ENCODE measurements at places on chromosomes 4 and X.

- DNase-seq, result no peak
Measured at GRCh38 chr4:57430726-57431125, 320.5 kb upstream of the IGFBP7 start.

- no peak for DNase-seq
Measured at GRCh38 chr4:16597845-16598596, 300.4 kb downstream of the LDB2 start.

- no peak for DNase-seq
Measured at GRCh38 chrX:12118134-12118533, 20.1 kb upstream of the FRMPD4 start.

DNA sequence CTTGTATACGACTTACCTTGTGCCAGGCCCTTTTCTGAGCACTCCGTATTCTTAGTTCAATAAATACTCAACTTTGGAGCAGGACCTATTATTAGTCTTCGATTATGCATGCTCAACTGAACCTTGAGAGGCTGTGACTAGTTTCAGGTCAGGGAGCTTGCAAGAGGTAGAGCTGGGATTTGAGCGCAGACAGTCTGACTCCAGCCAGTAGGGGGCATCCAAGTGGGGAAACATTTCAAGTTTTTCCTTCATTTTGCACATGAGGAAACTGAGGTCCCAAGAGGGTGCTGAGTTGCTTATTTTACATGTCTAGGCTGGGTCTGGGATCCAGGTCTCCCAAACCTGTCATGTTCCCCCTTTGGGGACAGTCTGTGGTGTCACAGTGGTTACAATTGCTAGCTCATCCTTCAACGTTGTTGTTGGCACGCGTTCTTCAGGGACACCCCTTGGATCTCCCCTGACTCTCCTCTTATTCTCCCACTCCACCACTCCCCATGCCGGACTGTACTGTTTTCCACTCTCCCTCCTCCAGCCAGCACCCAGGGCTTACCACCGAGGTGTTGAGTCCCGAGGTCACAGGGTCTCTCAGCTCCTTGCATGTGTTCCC is 6.7 kb upstream of the PRICKLE3 start:
- no peak for DNase-seq

- DNase-seq, result no peak
Measured at GRCh38 chr4:125486351-125486750, 171.6 kb downstream of the FAT4 start.

DNA sequence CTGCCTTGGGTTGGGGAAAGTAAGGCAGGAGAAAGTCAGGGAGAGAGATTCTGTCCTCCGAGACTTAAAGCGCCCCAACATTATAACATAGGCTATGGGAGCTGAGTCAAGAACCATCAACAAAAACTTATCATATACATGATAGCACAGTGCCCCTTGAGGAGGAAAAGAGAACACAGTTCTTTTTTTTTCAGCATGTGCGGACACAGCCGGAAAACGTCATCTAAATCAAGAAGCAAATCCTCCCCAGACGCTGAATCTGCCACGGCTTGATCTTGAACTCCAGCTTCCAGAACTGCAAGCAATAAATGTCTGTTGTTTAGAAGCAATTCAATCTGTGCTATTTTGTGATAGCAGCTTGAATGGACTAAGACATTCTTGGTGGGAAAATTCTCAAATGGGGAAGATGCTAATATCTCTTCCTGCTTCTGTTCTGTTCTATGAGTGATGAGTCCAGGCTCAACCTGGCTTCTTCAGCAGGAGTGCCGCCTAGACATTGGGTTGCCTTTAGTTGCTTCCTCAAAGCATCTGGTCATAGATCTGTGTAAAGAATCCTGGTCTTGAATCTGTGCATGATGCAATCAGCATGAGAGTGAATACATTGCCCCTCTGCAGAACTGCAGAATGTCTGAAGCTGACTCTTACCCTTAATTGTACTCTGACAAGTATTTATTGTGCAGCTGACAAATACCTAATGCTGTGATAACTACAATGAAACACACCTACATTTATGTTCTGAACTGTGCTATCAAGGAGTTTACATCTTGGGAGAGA is 549.8 kb upstream of the PRKX start:
- DNase-seq, result peak; percentile 10

DNA sequence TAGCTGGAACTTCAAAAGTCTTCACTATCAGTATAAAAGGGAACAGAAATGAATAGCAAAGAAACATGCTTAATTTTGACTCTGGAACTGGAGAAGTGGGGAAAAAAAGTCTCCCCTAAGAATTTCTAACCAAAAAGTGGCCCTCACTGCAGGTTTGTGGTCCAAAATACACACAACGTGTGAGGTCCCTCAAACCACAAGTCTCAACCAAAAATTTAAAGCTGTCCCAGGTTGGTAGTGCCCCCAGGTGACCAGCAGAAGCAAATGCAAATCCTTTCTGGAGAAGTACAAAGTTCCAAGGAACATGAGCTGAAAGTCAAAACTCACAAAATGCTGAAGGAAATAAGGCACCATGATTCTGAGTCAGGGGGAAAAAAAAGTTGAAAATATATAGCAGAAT is 23.6 kb upstream of the VAMP7 start:
- no peak for DNase-seq

GRCh38 chr4:7195546-7196287 is 3.4 kb downstream of the SORCS2 start:
- no peak for DNase-seq

DNA sequence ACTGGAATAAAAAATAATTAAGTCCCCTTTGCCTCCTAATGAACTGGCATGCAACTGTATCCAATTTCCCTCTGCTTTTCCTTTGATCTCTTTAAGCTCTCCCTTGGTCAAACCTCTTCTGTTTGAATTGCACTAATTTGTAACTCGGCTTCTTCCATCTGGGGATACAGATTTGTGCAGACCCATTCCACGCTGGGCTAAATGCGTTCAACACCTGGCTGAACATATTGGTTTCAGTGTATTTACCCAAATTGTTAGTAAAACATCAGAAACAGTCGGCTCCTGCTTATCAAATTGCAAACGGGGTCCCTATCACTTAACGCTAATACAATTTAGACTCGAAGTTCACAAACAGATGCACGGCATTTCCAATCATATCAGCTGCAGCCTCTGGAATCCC is 124.9 kb upstream of the TAPT1 start:
- DNase-seq, result no peak

DNA sequence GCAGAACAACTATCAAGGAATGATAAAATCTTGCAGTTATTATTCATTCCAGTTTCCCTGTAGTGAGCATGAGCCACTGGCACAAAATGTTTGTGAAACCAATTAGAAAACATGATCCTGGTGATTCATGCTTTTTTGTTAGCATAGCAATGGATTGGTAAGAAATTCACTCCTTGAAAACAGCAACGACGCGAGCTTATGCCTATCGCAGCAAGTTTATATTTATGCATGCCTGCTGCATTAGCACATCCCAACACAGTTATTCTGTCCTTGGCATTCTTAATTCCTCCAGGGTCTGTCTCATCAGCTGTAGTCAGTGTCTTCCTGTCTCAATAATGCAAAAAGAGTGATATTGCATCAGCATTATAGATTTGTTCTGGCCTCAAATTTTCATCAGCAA is 975.9 kb downstream of the STIM2 start:
- DNase-seq, result peak; percentile 40

DNA sequence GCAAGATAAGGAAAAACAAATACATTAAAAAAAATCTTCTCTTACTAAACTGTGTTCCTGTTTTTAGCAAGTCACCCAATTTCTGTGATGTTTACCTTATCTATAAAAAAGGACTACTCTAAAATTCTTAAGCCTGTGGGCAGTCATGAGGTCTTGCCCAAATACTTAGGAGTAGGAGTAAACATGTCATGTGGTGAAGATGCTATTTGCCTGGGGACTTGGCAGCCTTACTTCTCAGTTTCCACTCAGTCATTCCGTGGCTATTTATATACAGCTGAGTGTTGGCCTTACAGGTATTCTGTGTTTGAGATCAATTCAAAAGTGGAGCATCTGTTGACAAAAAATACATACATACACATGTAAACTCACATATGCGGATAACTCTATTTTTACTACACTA is 89.9 kb upstream of the TLR2 start:
- DNase-seq, result no peak

DNA sequence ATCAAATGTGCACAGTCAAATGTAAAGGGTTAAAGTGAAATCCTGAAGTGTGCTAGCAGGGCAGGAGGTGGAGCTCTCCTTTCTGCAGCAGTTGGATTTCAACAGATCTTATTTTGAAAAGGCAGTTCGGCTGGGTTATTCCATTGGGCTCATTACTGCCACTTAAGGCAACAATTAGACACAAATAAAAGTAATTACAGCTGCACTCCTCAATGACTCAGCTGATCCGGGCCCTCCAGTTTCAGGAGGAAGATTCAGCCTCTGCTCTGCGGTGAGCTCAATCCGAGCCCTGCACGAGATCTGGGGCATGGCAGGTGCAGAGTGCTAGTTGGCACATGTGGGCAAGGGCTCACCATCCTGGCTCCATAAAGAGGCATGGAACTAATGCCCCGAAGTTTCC is 85.4 kb downstream of the PHKA2 start:
- no peak for DNase-seq

- DNase-seq, result no peak
Measured at GRCh38 chr4:41319553-41319952, 62.8 kb downstream of the UCHL1 start.

DNA sequence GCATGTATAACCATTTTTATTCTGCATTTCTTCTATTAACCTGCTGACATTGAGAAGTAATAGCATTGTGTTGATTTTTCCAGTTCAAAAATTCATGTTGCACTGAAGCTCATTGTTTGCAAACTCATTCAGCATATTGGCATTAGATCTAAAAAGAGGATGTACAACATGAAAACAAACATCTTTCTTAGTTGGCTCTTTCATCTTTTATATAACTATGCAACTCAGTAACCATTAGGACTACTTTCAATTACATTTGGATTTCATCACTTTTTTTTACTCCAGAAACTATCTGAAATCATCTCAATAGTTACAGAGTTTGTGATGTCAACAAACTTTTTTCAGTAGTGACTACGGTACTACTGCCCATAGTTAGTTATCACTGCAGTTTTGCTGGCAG is 346.0 kb upstream of the EPHA5 start:
- DNase-seq, result no peak

GRCh38 chr4:140617499-140618248 is 48.9 kb upstream of the UCP1 start:
- no peak for DNase-seq

DNA sequence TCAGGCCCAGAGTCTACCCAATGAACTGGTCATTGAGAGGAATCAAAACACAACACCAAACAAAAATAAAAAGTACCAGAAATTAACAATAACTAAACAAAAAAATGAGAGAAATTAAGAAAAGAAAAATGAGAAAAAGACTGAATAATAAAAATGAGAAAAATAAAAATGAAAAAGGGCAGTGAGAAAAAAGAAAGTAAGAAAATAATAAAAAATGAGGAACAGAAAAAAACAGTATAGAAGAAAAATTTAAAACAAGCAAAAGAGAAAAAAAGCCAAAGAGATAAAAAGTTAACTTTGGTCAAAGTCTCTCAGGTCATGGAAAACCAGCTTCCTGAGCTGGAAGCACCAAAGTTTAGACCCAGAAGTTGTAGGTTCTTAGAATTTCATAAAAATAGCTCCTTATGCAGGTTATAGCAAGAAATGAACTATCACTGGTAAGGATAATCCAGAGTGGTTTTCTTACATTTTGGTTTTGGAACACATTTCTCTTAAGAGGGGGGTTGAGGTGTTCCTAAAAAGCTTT is 51.0 kb upstream of the WDR17 start:
- DNase-seq, result no peak

GRCh38 chr4:153036931-153037482 is 100.9 kb downstream of the FHDC1 start:
- DNase-seq, result no peak

GRCh38 chr4:26878794-26879391 is 18.3 kb downstream of the STIM2 start:
- DNase-seq, result no peak

- DNase-seq, result no peak
Measured at GRCh38 chr4:154625971-154626370, 13.5 kb upstream of the FGG start.

DNA sequence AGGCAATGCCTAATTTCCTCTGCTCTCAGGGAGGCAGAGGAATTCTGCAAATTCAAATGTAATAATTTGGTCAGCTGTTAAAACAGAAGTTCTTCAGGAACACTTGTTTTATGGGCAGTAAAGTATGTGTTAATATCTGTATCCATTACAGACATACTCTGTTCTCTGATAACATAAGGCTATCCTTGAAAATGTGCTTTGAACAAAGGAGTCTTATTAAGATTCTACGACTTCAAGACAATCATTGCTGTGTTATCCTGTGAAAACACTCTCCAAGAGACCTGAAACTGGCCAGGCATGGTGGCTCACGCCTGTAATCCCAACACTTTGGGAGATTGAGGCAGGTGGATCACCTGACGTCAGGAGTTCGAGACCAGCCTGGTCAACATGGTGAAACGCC is 1.9 kb upstream of the CFP start:
- DNase-seq, result no peak

Data from muscle of back (tissue), 13 donors.